ENCODE measurements at places on chromosomes 6 and 20.
A peak's percentile ranks its signal among the peaks of the same experiment; 100 is the strongest.

DNA sequence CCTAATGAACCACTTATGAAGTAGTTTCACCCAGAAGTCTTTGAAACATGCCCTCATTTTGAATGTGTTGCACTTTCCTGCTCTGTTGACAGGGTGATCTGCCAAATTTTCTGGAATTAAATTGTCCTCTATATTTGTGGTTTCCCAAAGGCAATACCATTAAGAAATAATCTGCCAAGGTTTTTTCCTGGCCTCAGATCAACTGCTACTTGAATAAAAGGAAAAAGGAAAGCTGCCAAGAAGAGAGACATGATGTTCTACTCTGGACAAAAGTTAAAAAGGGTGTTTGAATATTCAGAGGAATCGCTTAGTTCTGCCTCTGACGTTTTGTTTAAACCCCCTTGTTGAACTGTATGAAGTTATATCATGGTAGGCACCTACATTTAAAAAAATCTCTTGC lies 37.4 kb upstream of the ARMH2 start:
- DNase-seq: no peak

DNA sequence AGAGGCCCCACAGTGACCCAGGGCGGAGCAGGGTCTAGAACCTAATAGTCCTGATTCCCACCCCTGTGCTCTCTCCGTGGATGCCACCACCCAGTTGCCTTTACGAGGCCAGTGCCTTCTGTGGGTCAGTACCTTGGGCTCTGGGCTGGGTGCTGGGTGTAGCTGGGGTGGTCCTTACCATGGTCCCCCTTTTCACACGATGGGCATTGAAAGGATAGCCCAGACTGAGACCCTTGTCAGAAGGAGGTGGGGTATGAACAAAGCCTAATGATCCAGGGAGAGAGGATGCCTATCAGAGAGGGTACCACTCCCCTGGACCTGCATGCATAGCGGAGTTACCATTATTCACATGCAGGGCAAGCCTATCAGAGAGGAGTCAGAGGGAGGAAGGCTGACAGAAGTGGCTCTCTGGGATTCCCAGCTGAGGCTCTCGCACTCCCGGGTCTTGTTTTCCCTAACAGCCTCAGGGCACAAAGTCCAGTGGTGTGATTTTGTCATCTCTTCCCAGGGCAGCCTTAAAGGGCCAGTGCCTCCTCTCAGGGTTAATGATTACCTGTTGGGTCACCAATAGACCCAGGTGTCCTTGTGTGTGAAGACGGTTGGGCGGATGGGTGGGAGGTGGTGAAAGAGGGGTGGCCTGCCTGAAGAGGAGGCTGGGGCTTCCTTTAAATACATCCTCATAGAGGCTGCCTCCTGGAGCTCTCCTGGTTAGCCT lies 36.2 kb downstream of the VEGFA start:
- no peak for DNase-seq

DNA sequence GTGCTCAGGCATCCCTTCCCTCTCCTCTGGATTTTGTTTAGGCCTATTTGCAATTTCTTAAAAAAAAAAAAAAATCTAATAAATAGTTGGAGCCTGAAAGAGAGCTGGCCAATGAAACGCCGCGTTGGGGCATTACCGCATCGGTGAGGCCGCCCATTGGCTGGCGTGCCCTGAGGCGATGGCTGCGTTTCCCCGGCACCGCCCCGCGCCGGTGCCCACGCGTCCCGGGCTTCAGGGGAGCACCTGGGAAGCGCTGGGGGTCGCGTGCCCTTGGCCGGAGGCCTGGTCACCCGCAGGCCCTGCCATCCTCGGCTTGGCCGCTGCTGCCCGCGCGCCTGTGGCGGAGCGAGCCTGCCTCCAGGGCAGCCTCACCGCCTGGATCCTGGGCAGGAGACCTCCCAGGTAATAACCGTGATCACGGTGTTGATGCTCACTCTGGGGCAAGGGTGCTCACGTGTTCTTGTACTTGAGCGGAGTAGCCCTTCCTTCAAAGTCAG lies 155.4 kb downstream of the NRN1 start:
- peak; percentile 36 for DNase-seq

- no peak for DNase-seq
These were observed 181.0 kb downstream of the ALDH8A1 start for GRCh38 chr6:134768931-134769330.

- no peak for DNase-seq
These were observed 423.1 kb downstream of the MAFB start for GRCh38 chr20:40265825-40266533.

GRCh38 chr6:150499882-150500312 lies 99.8 kb upstream of the PLEKHG1 start:
- no peak for DNase-seq

DNA sequence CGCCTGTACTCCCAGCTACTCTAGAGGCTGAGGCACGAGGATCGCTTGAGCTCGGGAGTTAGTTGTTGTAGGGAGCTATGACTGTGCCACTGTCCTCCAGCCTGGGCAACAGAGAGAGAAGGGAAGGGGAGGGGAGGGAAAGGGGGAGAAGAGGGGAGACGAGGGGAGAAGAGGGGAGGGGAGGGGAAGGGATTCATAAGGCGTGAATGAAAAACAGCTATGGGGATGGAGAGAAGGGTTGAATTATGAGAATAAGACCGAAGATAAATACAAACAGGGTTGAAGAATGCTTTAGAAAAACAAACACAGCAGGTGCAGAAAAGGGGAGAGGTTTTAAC lies 106.0 kb downstream of the TRIM27 start:
- no peak for DNase-seq

DNA sequence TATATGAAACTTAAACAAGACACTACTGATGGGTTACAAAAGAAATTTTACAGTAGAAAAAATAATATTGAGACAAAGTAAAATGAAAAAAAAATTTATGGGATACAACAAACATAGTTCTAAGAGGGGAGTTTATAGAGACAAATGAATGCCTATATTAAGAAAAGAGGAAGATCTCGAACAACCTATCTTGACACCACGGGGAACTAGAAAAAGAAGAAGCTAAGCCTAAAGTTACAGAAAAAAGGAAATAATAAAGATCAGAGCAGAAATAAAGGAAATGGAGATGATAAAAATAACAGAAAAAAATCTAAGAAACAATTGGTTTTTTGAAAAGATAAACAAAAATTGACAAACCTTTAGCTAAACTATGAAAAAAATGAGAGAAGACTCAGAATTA lies 9.1 kb upstream of the ECHDC1 start:
- no peak for DNase-seq

GRCh38 chr6:141653590-141653989 lies 479.1 kb upstream of the GJE1 start:
- no peak for DNase-seq

DNA sequence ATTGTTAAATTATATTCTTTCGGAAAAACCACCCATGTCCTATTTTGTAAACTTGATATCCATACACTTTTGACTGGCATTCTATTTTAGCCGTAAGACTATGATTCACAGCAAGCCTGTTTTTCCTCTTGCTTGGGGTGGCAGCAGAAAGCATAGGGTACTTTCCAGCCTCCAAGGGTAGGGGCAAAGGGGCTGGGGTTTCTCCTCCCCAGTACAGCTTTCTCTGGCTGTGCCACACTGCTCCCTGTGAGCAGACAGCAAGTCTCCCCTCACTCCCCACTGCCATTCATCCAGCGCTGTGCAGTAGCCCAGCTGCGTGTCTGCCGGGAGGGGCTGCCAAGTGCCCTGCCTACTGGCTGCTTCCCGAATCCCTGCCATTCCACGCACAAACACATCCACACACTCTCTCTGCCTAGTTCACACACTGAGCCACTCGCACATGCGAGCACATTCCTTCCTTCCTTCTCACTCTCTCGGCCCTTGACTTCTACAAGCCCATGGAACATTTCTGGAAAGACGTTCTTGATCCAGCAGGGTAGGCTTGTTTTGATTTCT lies 2.1 kb upstream of the ESR1 start:
- DNase-seq: no peak
